ENCODE measurements at places on chromosomes 13 and 19. TPM values are rescaled to one million over a fixed set of nuclear protein-coding genes. Genes with fewer than 3 reads are reported as not detected.

The CYP4F22 gene
- total RNA-seq, result 0.20 TPM

The DNAJC15 gene
- total RNA-seq, result 0.10 TPM

The FUZ gene
- total RNA-seq, result 16.4 TPM

The TEX101 gene
- not detected for total RNA-seq

The RBM42 gene
- total RNA-seq, result 148 TPM

The OLFM4 gene
- total RNA-seq, result not detected

The URAD gene
- not detected for total RNA-seq
